ENCODE measurements at places on chromosomes 7 and 10.

DNA sequence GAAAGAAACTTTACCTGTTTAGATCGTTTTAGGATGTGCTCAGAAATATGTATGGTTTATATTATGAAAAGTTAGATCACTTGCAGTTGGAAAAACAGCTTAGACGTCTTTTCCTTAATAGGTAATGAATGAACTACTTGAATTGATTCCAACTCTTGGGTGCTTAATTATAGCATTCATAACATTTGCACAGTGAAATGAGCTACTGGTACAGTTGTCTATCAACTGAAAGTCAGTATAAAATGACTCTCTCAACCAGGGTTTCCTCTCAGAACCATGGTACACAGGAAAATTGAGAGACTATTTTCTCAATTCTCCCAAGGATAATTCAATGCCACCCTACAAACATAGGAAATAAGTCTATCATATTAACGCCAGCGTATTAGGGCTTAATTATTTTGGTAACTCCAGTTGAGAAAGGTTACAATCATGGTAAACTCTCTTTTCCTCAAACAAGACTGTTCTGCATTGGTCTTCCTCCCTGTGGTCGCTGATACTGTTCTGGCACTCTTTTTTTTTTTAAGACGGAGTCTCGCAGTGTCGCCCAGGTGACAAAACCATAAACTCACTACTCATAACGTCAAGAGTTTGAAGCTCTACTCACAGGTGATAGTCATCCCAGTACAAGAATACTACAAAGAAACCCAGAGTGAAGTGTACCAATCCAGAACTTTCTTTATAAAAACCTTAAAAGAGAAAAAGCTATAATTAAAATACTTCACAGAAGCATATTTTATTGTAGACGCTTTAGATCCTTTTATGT lies 2.0 kb downstream of the ANLN start:
- peak; percentile 41 for DNase-seq

GRCh38 chr10:184911-185310 lies 49.7 kb downstream of the ZMYND11 start:
- no peak for DNase-seq

- DNase-seq: no peak
Observed at GRCh38 chr7:5217396-5217795, 27.4 kb downstream of the WIPI2 start.

DNA sequence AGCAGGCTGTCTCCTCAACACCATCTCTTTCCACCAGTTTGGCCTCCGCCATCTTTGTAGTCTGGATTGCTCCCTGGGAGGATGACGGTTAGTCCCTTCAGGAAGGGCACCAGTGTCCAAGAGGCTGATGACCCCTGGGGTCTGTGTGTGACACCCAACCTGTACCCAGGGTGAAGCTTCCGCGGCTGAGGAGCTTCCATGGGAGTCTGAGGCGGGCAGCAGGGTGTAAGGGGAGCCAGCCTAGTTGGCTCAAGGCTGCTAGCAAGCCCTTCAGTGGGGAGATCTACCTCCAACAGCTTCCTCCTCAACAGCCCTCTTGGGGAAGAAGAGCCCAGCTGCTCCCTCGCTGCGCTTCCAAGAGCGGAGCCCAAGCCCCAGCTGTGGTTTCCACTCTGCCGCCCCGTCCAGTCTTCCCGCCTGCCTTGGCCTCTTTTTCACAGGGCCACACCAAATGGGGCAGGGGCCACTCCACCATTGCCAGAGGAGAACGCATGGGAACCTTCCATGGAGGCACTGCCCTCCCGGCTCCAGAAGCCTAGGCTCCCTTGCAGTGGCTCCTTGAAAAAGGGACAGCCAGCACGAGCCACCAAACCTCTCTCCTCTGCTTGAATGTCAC lies 57.4 kb downstream of the TMEM209 start:
- no peak for DNase-seq

DNA sequence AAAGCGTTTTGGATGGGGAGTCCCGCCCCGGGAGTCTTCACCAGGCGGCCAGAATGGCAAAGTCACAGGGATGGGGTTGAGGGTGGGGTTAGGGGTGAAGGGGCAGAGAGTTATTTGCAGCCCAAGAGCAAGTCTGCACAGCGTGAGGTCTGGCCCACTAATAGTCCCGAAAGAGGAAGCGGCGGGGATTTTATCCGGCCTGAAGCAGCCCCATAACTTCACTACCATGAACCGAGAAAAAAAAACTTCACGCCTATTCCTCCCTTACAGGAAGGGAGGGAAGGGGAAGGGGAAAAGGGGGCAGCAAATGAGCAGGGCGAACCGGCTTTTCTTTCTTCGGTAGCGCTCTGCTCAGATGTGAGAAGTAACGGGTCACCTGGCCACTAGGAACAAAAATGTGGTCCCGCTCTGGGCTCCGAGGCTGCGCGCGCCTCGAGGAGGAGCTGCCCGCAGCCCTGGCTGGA lies 712 bp downstream of the ITPRIP start:
- DNase-seq: peak; percentile 86

Measured in common myeloid progenitor, CD34-positive (primary cell).